Activated T-helper 2 cell treated with anti-CD3 and anti-CD28 coated beads, Interferon-gamma antibody, Interleukin-2, Interleukin-4, amounts not matched to agents 10 μg/mL and 5 μg/mL and 100 μg/mL, durations not matched to agents 14 hours and 24 hours and 36 hours (primary cell): ENCODE measurements at places on chromosomes 7 and 10.

- peak; percentile 17 for DNase-seq
These were observed 46.4 kb upstream of the MKRN1 start for GRCh38 chr7:140525743-140526142.

DNA sequence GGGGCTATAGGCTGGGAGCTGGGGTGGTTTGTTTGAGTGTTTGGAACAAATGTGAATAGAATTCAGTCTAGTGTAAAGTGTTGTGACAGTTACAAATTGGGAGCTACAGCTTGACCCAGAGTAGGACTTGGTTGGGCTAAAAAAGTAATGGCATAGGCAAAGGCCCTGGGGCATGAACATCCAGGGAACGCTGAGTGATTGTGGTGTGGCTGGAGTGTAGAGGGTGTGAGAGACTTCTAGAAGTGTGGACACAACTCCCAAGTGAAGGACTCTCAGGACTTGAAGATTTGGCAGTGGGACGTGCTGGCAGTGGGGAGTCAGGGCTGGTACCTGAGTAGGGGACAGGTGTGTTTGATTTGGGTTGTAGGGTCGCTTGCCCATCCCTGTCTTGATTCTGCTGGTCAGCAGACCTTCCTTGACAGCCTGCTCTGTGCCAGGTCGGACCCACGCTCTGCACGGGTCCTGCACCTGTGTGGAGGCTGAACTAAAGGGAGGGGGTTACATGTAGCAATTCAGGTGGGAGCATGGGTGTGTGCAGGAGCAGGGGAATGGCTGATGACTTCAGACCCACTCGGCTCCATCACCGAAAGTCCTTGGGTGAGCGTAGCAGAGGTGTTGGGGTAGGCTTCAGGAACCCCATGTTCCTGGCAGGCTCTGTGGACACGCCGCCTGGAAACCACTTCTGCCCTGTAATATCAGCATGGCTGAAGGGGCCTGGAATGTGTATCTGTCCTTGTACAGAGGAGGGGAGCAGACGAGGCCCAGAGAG is 43.3 kb downstream of the ZMIZ1 start:
- DNase-seq = no peak

DNA sequence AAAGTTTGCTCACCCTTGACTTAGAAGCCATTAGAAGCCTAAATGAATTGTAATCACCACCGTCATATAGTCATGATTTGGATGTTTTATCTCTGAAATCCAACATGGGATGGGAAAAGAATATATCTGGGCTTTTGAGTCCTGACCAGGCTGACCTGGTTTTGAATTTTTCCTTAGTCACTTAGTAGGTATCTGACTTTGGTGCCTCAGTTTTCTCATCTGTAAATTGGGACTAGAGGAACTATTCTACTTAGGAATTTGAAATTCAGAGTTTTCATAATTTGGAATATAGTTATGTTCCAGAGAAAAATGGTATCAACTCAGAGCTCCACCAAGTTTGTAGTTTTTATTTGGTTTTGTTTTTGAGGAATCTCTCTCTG is 40.9 kb downstream of the SHOC2 start:
- DNase-seq = no peak

DNA sequence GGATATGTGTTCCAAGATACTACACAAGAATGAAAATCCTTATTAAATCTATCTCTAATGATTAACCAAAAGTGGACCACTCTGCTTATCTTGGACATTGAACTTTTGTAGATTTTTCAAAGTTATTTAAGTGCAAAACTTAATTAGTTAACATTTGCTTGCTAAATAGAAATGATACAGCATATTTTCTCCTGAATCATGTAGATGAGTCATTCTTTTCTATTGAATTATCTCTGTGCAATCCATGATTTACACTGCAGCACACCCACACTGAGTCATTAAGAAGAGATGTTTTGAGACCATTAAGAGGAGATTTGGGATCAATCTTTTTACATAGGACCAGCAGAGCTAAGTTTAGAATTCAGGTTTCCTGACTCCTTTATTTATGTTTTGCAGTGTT is 6.6 kb upstream of the ABCC2 start:
- no peak for DNase-seq

DNA sequence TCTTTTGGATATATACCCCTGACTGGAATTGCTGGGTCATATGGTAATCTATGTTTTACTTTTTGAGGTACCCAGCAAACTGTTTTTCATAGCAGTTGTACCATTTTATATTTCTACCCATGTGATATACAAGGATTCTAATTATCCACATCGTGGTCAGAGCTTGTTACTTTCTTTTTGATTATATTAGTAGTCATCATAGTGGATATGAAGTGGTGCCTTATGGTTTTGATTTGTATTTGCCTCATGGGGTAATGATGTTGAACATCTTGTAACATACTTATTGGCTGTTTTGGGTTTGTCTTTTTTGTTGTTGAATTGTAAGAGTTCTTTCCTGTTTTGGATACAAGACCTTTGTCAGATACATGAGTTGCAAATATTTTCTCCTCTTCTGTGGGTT is 51.7 kb downstream of the MAPK8 start:
- DNase-seq = no peak

- DNase-seq = no peak
These were observed 13.1 kb downstream of the STX1A start for GRCh38 chr7:73706126-73707044.

DNA sequence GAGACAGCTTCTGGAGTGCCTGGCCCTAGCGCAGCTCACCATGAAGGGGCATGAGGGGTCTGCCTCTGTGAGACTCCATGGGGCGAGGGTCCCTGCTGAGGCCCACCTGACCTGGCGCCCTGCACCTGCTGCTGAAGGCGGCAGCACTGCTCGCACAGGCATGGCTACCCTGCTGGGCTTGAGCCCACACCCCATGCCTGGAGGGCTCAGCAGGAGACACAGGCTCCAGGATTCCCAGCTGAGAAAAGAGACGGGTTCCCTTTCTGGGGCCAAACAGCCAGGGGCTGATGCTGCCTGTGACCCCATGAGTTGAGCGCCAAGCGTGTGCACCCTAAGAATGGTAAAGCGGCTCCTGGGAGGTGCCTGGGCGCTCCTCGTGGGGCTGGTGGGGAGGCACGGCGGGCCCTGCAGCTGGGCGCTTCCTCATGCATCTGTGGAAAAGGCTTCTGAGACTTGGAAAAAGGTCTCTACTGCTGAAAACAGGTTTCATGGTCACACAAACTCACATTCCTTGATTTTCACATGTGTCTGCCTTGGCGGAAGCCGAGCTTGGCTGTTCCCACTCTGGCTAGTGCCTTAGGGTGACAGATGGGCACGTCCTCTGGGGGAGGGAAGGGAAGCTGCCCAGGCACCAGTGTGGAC is 233.4 kb downstream of the ZMYND11 start:
- no peak for DNase-seq

DNA sequence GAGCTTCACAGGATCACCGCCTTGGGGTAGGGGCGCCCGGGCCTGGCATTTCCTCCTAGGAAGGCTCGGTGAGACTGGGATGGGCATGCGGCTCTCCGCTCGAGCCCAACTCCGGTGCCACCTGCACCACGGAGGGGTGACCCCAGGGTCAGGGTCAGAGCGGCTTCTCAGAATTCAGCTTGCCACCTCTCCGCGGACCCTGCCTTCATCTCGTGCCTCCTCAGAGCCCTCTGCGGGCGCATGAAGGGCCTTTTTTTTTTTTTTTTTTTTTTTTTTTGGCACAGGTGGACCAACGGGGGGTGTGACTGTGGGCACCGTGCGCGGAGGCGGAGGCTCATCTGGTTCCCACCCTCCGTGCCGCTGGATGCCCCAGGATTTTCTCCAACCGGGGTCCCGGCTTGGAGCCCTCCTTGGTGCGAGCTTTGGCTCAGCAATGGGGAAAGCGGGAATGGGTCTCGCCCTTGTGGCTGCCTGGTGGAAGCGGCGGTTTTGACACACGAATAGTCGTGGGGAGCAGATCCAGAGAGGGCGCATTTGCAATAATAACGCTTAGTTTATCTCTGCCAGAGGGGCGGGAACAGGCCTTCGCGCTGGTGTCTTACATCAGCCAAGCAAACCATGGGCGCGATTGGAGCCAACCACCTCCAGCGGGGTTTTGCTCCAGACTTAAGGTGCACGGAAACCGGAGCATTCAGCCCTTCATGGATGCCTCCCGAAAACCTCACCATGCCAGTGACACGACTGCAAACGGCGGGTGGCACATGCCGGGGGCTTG is 5.0 kb upstream of the TNRC18 start:
- no peak for DNase-seq

GRCh38 chr10:78920011-78920410 is 148.8 kb upstream of the ZMIZ1 start:
- no peak for DNase-seq

DNA sequence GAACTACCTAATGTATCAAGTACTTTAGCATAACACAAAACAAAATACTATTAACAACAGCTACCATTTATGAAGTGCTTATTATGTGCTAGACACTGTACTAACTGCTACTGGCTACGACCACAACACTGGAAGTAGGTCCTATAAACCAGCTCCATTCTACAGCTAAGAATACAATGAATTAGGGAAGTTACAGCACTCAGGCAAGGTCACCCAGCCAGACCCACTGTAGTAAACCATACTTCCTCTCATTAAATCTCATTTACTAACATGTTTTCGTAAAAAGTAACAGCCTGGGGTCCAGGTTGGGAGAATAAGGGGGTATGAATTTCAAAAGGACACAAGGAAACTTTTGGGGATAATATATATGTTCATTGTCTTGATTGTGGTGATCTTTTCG is 25.4 kb downstream of the NAPEPLD start:
- no peak for DNase-seq

GRCh38 chr7:51144178-51144577 is 172.4 kb downstream of the COBL start:
- DNase-seq = no peak
